ENCODE measurements at places on chromosomes 16 and 17. TPM values are rescaled to one million over a fixed set of nuclear protein-coding genes. Genes with fewer than 3 reads are reported as not detected.

DNA sequence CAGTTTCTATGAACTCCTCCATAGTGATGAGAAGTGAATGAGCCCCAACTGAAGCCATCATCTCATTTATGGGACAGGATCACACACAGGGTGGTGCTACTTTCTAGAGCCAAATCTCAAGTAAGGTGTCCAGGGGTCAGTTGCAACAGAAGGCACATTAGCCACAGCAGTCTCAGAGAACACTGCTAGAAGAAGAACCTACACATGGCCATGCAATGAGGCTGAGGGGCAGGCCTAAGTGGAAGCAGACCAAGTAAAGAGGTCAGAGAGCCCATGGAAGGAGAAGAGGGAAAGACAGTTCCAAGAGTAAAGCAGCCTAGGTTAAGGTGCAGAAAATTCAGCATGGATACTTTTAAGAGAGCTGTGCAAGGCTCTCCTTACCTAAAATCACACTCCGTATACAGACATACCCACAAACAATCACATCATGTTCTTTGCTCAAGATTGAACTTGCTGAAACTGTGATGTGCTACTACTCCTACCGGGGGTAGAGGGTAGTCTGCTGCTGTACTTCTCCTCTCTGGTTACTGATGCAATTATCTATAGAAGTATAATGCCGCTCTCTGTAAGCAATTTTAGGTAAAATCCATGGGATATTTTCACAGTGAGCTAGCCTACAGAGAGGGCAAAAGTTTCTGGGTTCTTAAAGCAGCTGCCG is 1.7 kb downstream of the ABCA8 start:
- DNase-seq: no peak

- DNase-seq: peak; percentile 61
These were observed 14.7 kb upstream of the WNT3 start for GRCh38 chr17:46832945-46833839.

DNA sequence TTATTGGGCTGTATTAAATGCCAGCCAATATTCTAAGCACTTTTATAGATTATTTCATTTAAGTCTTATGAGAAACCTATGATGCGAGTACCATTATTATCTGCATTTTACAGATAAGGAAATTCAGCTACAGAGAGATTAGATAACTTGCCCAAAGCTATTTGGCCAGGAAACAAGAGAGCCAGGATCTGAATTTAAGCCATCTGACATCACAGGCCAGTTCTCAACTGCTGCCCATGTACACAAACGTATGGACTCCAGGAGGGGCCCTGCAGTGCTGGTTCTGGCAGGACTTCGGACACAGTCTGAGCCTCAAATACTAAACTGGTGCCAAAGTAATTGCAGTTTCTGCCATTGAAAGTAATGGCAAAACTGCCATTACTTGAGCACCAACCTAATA is 40.2 kb downstream of the CPPED1 start:
- DNase-seq: no peak

The GDPD1 gene
- 2.3 TPM for total RNA-seq

GRCh38 chr17:8226536-8227237 is 16.3 kb upstream of the AURKB start:
- peak; percentile 81 for DNase-seq

DNA sequence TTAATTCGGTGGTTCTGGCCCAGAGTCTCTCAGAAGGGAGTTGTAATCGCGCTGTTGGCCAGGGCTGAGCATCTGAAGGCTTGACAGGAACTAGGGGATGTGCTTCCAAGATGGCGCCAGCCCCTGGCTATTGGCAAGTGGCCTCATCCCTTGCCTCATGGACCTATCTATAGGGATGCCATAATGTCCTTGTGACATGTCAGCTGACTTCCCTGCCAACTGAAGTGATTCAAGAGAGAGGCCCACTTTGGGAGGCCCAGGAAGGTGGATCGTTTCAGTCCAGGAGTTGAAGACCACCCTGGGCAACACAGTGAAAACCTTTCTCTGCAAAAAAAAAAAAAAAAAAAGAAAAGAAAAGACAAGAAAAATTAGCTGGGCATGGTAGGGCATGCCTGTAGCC is 15.0 kb upstream of the C16orf87 start:
- DNase-seq: no peak

DNA sequence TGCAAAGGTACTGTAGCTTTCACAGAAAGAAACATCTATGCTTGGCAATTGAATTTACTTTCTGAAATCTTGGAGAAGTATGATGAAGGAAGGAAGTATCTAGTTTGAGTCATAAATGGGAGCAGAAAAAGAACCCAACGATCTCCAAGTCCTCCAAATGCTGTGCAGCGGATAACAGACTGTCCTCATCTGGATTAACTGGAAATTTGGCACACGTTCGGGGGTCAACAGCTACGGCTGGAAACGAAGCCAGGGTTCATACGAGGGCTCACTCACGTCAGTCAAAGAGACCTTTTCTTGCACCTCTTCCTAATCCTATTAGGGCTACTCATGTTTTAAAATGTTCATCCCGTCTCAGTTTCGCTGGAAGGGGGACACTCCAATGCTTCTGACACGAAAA is 152.0 kb downstream of the ZFHX3 start:
- DNase-seq: no peak

DNA sequence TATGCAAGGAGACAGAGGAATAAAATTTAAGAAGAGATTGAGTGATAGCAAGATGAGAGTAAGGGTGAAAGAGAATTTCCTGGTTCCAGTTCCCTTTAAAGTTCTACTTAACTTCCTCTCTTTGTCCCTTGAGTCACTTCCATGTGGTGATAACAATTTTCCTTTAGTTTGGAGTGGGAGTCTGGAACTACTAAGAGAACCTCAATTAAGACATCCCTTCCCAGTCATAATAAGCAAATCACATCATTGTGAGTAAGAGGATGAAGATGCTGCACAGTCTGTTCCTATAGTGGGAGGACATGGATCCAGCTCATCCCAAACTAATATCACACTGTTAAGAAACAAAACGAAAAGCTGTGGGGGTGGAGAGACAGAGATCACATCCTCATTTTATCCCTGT is 24.4 kb downstream of the TBX21 start:
- no peak for DNase-seq
